ENCODE measurements at places on chromosomes 2 and 18. TPM values are rescaled to one million over a fixed set of nuclear protein-coding genes. Genes with fewer than 3 reads are reported as not detected.

GCKR gene
- not detected for total RNA-seq

GPR75 gene
- not detected for total RNA-seq

BMP10 gene
- not detected for total RNA-seq

TRABD2A gene
- total RNA-seq: 20.9 TPM

KCNIP3 gene
- total RNA-seq: 14.1 TPM

RNPEPL1 gene
- total RNA-seq: 13.6 TPM

RAPGEF4 gene
- total RNA-seq: not detected

HMSD gene
- total RNA-seq: not detected

XRCC5 gene
- 313 TPM for total RNA-seq

DQX1 gene
- total RNA-seq: not detected

ITGA6 gene
- 4.3 TPM for total RNA-seq

HS6ST1 gene
- 32.5 TPM for total RNA-seq

COLEC12 gene
- 28.2 TPM for total RNA-seq

GPR45 gene
- not detected for total RNA-seq

GYPC gene
- total RNA-seq: 49.1 TPM

NT5C1B gene
- total RNA-seq: not detected

PTPRM gene
- total RNA-seq: 57.7 TPM

ZNF396 gene
- total RNA-seq: 0.10 TPM

RBM43 gene
- 1.9 TPM for total RNA-seq

RNF152 gene
- total RNA-seq: 0.99 TPM

NEU4 gene
- not detected for total RNA-seq

KIF1A gene
- not detected for total RNA-seq

AUP1 gene
- total RNA-seq: 70.0 TPM

SLC5A7 gene
- not detected for total RNA-seq

LINC00305 gene
- not detected for total RNA-seq

SETBP1 gene
- not detected for total RNA-seq

HOXD8 gene
- total RNA-seq: 13.4 TPM

SP140 gene
- total RNA-seq: 0.56 TPM

MARCO gene
- not detected for total RNA-seq

EMX1 gene
- total RNA-seq: not detected

C18orf54 gene
- 1.7 TPM for total RNA-seq

PJVK gene
- total RNA-seq: 1.4 TPM

SLC9A2 gene
- total RNA-seq: not detected

THUMPD2 gene
- total RNA-seq: 5.8 TPM

LIMS4 gene
- 0.26 TPM for total RNA-seq

EN1 gene
- 7.2 TPM for total RNA-seq

PRSS56 gene
- not detected for total RNA-seq

TUBB8B gene
- not detected for total RNA-seq

UPP2 gene
- not detected for total RNA-seq

Measured in MG63 (cell line).